SW 1271 (cell line): ENCODE measurements at places on chromosomes 2 and 18.

- DNase-seq, result no peak
Measured at GRCh38 chr2:165017966-165018596, 62.8 kb upstream of the SLC38A11 start.

DNA sequence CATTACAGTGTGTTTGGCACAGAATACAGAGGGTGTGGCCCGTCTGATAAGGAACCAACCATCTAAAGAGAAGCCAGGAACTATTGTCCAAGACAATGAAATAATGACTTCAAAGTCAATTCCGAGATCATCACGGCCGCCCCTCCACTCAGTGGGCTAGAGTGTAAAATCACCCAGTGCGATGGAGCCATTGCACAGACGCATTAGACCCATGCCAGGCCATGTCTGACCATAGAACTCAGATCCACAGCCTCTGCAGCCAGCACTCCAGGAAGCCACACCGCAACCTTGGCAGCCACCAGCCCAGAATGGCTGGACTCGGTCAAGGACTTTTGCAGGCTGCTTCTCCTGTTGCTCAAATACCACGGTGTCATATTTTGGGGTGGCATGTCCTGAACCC, 835.7 kb downstream of the DCDC2C start:
- no peak for DNase-seq

DNA sequence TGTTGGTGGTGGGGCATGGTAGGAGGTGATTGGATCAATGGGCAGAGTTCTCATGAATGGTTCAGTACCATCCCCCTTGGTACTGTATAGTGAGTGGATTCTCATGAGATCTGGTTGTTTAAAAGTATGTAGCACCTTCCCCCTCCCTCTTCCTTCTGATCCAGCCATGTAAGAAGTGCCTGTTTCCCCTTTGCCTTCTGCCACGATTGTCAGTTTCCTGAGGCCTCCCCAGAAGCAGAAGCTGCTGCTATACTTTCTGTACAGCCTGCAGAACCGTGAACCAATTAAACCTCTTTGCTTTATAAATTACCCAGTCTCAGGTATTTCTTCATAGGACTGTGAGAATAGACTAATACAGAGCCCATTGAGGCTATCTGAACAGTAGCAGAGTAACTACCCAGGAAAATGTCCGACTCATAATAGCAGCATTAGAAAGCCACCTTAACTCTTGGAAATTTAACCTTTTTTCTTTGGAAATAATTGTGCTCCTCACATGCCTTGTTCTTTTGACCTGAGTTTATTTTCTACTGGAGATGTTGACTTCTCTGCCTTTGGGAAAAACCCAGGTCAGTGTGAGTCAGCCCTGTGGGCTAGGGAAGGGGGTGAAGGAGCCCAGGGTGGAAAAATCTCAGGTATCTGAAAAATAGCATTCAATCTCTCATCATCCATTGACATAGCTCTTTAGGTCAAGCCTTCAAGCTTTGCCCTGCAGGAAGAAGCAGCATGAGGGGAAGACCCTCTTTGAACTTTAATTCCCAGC, 18.1 kb downstream of the CYP1B1 start:
- DNase-seq, result no peak

DNA sequence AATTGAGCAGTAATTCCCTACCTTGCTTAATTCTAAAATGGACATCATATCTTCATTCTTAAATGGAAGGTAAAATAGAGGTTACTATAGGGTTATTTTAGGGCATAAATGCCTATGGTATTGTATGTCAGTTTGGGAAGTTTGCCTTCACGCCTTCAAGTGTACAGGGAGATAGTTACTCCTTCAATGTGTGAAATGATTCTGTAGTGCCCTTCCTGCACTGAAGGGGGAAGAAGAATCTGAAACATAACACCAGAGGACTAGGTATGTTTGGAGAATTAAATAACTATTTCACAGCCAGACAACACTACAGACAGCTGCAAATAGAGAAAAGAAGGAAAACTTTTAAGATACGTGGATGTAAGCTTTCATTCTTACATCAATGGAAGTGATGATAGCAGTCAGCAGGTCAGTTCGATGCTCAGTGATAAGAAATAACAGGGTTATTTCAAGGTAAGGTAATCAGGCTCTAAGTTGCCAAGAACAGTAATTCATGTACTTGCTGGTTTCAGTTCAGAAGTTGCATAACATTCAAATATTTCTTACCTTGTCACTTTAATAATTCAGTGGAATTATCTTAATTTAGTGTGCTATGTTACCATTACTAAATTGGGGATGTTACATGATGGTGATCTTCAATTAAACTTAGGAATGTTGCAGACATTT, 4.0 kb downstream of the PKP4 start:
- DNase-seq, result no peak

- DNase-seq, result no peak
Measured at GRCh38 chr2:38435775-38436174, 58.7 kb upstream of the ATL2 start.

- DNase-seq, result no peak
Measured at GRCh38 chr2:38731090-38731489, 20.1 kb downstream of the SRSF7 start.

DNA sequence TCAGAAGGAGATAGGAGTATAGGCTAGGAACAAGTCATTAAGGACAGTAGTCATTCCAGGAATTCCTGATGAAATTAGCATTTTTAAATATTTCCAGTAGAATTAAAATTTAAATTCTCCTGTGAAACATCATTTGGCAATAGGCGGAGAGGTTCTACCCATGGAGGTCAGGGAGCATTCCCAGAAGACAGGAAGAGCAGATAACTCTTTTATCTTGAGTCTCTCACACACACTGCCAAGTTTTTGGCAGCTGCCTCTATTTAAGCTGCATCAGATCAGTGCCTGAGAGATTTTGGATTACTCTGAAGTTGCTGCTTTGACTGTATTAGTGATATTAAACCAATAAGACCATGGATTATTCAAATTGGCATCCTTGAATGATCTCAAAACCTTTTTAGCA, 714.7 kb downstream of the EPHA4 start:
- no peak for DNase-seq

DNA sequence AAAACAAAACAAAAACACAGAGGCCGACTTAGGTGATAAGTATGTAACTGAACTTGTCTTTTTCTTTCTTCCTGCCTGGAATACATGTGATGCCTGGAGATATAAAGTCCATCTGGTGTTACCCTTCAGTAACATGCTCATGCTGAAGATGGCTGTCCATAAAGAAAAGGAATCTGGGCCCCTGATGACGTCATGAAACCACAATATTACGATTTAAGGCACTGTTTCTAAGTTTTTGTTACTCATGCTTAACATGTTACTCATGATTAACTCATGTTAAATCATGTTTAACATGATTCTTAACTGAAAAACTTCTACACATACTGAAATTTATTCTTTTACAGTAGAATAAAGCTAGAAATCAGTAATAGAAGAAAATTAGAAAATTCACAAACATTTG, 49.0 kb downstream of the STRADB start:
- DNase-seq, result no peak

GRCh38 chr2:230931556-230932231, 6.7 kb upstream of the GPR55 start:
- no peak for DNase-seq

GRCh38 chr2:70691497-70692140, 76.4 kb downstream of the ADD2 start:
- DNase-seq, result no peak

- no peak for DNase-seq
Measured at GRCh38 chr2:63598981-63599380, 10.2 kb downstream of the MDH1 start.

GRCh38 chr2:237870126-237870525, 10.7 kb downstream of the RAMP1 start:
- no peak for DNase-seq

GRCh38 chr18:37299471-37300304, 265.9 kb downstream of the CELF4 start:
- DNase-seq, result peak; percentile 76

DNA sequence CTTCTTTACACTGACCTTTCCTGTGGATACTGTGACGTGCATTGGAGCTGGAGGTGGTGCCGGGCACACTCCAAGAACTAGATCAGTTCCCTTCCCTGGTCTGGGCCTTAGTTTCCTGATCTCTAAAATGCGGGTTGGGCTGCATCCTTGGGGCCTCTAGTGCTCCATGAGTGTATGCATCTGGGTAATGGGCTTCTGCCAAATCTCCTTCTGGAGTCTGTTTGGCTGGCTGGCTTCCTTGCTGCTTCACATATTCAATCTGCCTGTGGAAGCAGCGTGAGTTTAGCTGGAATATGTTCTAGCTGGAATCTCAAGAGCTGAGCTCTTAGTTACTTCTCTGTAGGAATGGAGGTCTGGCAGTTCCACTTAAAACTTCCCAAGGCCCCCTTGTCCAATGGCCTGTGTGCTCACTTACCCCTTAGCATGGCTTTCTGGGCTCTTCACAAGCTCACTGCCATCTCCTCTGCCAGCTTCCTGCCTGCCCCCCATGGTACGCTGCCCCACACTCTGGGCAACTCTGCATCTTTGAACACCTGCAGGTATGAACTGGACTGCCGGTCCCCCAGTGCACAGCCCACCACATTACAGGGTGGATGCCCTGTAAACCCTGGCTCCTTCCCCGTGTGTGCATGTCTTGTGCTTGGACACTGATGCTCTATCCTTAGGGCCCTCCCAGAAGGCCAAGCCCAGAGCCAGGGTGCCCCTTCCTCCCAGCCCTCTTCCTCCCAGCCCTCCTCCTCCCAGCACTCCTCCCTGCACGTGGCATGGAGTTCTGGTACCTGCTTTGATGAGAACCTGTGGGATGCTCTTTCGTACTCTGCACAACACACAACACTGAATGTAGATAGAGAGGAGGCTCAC, 103.6 kb upstream of the SMAD2 start:
- DNase-seq, result no peak

DNA sequence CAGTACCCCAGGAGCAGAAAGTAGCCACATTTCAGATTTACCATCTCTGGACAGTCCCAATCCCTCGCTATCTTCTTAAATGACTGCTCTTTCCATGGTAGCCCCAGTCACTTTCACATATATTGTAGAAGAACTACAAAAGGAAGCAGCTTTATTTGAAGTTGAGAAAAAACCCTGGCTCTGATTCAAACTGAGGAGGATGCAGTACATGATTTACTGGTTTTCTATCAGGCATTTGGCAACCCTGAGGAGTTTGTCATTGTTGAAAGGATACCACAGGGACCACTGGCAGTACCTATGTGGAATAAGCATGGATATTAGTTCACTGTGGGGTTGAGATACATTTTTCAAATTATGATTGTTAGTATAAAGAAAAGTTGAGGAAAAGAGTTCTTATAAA, 640.9 kb upstream of the SETBP1 start:
- DNase-seq, result no peak
